ENCODE measurements at places on chromosomes 5 and 9.

DNA sequence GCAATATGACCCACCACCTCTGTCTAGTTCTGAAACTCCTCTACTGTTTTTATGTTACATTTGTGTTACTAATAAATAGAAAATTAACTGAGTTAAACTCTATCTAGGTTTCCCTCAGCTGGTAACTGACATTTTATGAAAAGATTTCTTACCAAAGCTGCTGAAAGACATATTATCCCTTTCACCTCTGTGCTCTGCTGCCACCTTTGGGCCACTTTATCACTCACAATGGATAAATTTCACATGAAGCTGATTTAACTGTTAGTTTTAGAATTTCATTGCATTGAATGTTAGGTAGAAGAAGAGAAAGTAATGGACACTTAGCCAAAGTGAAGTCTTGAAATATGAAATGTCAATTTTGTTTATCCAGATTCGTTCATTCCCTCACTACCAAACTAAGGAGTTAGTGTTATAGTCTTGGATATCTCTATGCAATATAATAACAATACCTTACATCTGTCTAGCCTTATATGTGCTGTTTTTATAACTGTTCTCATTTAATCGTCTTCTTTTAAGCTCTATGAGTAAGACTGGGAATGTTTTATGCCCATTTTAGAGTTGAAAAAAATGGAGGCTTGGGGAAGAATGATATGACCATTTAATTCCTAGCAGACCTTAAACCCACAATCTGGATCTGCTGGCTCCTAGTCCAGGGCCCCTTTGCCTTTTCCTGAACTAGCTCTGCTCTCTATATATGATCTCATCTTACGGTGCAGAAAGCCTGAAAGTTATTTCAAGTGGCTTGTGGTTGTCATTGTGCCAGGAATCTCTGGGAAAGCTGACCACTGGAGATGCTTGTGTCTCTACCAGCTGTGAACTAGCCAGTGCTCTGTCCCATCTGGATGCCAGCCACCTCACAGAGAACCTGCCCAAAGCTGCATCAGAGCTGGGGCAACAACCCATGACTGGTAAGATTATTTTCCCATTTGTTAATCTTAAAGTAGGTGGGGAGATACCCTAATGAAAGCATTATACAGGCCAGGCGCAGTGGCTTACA lies 97.1 kb downstream of the GOLPH3 start:
- DNase-seq, result no peak

- no peak for DNase-seq
Observed at GRCh38 chr9:109176386-109176785, 9.3 kb upstream of the FRRS1L start.

- no peak for DNase-seq
Observed at GRCh38 chr5:123438902-123439301, 15.7 kb upstream of the CEP120 start.

GRCh38 chr9:124495126-124496074 lies 11.8 kb downstream of the NR5A1 start:
- DNase-seq, result no peak

DNA sequence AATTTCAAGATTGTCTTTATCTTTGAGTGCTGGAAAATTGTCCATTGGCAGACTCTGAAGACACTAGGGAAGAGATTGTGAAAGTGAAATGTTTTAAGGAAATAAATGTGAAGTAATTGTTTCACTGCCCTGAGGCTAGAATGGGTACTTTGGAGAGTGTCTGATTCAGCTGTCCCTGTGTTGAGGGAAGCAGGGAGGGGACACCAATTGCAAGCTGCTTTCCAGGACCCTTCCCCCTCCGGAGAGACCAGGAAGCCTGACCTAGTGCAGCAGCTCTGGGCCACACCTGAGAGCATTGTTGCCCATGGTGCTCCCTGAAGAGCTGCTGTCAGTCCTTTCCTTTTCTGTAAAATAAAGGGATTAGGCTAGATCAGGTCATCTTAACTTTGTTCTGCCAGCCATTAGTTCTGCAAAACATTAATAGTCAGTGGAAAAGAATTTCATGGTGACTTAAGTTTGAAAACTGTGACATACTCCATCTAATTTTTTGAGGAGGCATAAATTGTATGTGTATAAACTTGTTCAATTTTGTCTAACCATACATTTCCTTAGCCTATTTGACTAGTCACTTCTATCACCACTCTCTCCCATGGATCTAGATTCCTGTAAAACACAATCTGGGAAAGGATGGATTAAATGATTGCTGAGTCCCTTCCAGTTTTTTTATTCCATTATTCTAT lies 18.8 kb downstream of the MAP1B start:
- no peak for DNase-seq

GRCh38 chr5:35308421-35308820 lies 78.1 kb upstream of the PRLR start:
- DNase-seq, result no peak

DNA sequence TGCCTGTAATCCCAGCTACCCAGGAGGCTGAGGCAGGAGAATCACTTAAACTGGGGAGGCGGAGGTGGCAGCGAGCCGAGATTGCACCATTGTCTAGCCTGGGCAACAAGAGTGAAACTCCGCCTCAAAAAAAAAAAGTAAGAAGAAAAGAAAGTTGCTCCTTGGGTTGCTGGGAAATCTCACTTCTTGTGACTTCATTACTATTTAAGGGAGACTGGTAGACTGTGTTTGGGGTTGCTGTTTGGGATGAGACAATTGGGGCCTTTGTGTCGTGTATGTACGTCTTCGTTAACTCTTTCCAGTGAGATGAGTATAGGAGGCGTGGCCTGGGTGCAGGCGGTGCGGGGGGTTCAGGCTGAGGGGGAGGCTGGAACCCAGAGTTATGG lies 11.6 kb downstream of the NDST1 start:
- no peak for DNase-seq

DNA sequence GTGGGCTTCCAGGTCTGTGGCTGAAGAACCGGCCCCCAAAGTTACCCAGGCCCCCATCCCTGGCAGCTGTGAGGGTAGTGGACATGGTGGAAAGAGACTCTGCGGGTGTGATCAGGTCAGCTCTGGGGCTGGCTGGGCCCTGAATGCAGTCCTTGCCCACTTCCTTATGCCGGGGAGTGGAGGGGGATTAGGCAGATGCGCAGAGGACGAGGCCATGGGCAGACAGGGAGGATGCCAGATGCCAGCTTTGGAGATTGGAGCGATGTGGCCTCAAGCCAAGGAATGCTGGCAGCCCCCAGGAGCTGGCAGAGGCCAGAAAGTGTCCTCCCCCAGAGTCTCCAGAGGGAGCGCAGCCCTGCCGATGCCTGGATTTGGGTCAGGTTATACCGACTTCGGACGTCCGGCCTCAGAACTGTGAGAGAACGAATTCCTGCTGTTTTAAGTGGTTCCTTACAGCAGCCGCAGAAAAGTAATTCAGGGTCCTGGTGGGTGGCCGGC lies 69.8 kb downstream of the ADAMTS2 start:
- no peak for DNase-seq

DNA sequence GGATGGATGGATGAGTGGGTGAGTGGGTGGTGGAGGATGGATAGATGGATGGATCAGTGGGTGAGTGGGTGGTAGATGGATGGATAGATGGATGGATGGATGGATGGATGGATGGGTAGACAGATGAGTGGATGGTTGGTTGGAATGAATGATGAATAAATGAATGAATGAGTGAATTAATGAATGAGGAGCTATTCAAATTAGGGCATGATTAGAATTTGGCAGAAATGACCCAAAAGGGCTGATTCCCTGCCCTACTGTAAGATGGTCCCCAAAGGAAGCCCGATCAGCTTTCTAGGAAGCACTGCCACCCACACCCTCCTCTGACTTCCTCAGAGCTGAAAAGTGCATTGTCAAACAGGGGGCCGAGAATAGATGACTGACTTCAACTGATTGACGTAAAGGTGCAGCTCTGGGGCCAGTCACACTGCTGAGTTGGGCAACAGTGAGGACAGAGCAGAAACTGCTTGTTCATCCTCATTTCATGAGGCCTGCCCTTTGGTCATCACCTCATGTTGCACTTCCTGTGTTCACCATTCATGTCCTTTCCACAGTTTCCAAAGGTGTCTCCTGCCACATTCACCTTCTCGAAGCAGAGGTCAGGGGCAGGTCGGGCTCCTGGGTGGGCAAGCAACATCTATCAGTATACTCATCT lies 34.3 kb downstream of the NIPAL4 start:
- no peak for DNase-seq

DNA sequence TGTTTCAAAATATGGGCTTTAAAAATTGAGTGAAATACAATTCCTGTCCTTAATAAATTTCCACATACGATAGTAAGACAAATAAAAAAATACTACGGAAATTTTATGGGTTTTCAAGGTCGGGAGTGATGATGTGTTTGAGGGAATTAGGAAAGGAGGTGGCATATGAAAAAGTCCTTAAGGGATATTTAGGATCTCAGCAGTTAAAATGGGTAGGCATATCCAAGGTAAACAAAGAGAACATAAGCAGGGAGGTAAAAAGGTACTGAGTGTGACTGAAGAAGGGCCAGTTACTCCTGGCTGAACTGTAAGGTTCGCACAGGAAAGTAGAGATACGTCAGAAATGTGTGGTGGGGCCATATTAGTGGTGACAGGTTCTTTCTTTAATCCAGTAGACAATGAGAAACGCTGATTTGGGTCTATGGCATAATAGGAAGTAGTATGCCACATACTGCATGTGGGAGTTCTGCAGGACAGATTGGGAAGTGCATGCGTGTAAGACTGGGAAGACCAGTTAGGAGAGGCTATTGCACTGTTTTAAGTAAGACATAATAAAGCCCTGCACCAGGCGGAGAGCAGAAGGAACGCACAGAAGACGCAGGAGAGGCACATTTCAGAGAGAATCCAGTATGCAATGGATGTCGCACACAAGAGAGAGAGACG lies 937 bp upstream of the HMGCR start:
- no peak for DNase-seq

GRCh38 chr5:151476016-151476415 lies 28.6 kb downstream of the SLC36A1 start:
- DNase-seq, result no peak

- DNase-seq, result no peak
Observed at GRCh38 chr5:2917093-2917492, 165.6 kb upstream of the IRX2 start.

DNA sequence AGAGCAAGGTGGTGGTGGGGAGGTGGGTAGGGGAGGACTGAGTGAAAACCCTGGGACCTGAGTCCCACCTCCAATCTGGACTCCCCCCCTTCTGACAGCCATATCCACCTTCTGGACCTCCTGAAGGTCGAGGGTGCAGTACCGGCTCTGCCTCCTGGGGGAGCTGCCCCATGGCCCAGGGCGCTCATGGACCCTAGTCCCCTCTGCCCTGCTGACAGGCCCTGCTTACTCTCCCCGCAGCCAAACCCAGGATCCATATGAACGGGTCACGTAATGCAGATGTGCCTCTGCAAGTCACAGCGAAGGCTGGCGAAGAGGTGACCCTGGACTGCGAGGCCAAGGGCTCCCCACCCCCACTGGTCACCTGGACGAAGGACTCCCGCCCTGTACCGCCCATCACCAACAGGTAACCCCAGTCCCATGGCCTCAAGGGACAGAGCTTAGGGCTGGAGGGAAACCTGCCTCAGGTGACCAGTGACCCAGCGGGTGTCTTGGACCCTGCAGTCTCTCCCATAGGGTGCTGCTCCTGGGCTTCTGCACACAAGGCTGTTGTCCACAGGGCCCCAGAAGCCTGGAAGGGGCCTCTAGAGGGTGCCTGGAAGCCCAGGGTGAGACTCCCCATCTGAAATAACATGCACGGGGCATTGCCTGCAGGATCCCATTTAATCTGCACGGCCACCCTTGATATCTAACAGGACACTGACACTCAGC lies 61.7 kb downstream of the HMCN2 start:
- no peak for DNase-seq

- DNase-seq, result no peak
Observed at GRCh38 chr5:40210694-40211093, 469.0 kb upstream of the PTGER4 start.

GRCh38 chr5:71587766-71588532 lies 809 bp downstream of the MCCC2 start:
- DNase-seq, result no peak

- no peak for DNase-seq
Observed at GRCh38 chr5:16924206-16924605, 11.9 kb downstream of the MYO10 start.

DNA sequence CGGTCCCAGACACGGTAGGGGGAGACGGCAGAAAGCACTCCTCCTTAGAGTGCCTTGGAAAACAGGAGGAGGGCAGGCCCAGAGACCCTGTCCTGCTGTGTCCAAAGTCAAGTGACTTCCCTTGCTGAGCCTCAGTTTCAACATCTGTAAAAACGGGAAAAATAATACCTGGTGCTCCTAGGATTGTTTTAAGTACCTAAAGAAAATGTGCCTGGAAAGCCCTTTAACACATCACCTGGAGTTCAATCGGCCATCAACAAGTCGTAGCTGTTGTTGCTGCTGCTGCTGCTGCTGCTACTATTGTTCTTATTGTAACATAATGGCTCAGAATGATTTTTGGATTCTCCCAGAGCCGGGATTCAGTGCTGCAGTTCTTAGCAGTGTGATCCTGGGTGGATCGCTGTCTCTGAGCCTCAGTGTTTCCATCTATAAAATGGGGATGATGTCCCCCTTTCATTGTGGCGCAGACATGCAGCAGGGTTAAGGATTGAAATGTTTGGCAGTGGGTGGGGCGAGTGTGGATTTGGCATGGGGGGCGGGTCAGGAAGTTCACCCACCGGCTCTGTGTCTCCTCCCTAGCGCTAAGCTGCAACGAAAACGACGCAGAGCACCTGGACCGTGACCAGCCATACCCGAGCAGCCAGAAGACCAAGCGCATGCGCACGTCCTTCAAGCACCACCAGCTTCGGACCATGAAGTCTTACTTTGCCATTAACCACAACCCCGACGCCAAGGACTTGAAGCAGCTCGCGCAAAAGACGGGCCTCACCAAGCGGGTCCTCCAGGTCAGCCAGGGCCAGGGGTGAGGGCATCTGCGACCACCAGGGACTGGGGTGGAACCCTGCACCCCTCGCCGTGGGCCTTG lies 9.2 kb downstream of the LHX2 start:
- no peak for DNase-seq

DNA sequence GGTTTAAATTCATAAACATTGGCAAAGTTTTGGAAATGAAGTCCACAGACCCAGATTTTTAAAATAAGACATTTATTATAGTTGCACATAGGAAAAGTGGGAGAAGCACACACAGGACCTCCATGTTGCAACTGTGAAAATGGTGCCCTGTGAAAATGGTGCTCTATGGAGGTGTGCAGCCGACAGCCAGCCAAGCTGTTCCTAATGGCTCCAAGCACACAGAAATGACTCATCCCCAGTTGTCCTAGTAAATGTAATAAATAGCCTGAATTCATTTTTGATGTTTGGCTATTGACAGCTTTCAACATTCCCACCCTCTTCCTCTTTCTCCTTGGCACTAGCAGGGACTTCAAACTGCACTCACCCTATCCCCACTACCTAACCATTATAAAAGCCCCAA lies 590.9 kb downstream of the CAAP1 start:
- no peak for DNase-seq

- DNase-seq, result no peak
Observed at GRCh38 chr5:68766952-68767464, 326.8 kb upstream of the SLC30A5 start.

DNA sequence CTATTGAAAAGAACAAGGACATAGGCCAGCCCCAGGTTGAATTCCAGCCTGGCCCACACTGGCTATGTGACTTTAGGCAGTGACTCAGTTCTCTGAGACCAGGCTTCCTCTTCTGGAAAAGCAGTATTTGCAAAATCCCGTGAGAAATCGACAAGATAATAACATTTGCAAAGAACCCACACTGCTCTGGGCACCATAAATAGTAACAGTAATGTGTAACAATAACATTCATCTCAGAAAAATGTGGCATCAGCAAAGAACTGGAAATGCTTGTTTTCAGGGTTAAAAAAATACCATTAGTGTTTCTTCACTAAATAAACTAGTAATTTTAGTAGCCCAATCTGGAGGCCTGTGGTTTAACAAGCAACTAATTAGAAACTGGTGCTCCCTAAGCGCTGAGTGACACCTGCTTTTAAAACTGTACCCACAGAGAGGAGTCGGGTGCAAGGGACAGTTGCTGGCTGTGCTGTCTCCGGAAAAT lies 148.4 kb downstream of the TTLL11 start:
- DNase-seq, result no peak
